Cerebellar cortex (tissue), 1 donor: ENCODE measurements at places on chromosomes 3 and 15.
A peak's percentile ranks its signal among the peaks of the same experiment; 100 is the strongest.

- DNase-seq: peak; percentile 6
Observed at GRCh38 chr3:119524931-119525662, 26.8 kb downstream of the TIMMDC1 start.

DNA sequence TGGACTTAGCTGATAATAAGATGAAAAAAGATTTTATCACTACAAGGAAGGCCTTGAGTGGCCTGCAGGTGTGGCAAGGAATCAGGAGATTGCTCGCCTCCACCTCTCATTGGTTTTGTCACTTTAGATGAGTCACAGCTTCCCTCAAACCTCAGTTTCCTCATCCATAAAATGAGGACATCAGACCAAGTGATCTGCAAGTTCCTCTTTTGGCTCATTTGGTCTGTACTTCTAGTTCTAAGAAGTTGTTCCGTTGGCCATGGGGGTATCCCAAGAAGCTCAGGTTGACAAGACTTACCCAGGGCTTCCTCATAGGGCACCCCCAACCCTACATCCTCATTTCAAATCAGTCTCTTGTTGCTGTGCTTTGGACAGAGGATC, 254.1 kb downstream of the UACA start:
- DNase-seq: no peak

- DNase-seq: no peak
Observed at GRCh38 chr3:44886561-44886960, 12.2 kb downstream of the TGM4 start.

DNA sequence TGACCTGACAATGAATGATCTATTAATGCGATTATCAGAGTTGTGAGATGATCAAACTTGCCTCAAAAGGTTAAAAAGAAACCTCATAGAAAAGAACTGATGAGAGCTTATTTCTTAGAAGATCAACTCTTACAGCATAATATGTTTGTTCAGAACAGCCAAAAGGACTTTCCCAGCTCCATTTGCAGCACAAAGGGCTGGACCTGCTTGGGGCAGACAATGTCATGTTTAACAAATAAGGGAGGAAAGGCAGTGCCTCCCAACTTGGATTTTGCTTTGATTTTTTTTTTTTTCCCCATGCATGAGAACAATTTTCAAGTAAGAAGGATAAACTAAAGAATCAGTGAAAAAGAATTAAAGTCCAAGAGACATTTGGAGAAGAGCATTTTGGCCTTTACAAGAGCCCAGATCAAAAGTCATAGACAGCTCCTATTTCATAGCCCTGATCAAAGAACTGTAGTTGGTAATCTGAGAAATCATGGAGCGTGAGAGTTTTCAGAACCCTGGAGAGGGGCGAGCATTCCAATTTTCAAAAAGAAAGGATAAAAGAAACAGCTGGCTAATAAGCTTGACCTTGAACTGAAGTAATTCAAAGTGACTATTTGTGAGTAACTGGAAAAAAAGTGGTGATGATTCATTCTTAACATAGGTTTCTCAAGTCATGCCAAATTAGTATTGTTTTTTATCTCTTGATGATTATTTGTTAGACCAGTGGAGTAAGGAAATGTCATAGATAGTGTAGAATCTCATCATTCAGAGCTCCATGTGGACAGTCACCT, 136.0 kb upstream of the CFAP20DC start:
- DNase-seq: no peak
